Naive thymus-derived CD4-positive, alpha-beta T cell (primary cell): ENCODE measurements at places on chromosomes 7 and 10. TPM values are rescaled to one million over a fixed set of nuclear protein-coding genes. Genes with fewer than 3 reads are reported as not detected.
A peak's percentile ranks its signal among the peaks of the same experiment; 100 is the strongest.

FAM25A gene
- not detected for total RNA-seq

DMTF1 gene
- total RNA-seq: 120 TPM

LIPM gene
- total RNA-seq: not detected

CPN1 gene
- not detected for total RNA-seq

SLC26A5 gene
- total RNA-seq: not detected

ABHD11 gene
- 22.7 TPM for total RNA-seq

- H3K4me1 ChIP-seq: peaks cover 5% of the 10 kb centered on the region
- no peaks in the 10 kb centered on the region for H3K36me3 ChIP-seq
- no peak overlapping the region for H3K4me3 ChIP-seq
- DNase-seq: no peak
Measured at GRCh38 chr7:96304573-96304972, 17.3 kb downstream of the SLC25A13 start.

GRCh38 chr10:71530781-71531180 lies 134.1 kb downstream of the CDH23 start:
- no peak overlapping the region for H3K27ac ChIP-seq
- no peaks in the 10 kb centered on the region for H3K36me3 ChIP-seq
- no peak overlapping the region for H3K4me3 ChIP-seq
- H3K4me1 ChIP-seq: no peaks in the 10 kb centered on the region
- H3K27me3 ChIP-seq: no peaks in the 10 kb centered on the region

DNA sequence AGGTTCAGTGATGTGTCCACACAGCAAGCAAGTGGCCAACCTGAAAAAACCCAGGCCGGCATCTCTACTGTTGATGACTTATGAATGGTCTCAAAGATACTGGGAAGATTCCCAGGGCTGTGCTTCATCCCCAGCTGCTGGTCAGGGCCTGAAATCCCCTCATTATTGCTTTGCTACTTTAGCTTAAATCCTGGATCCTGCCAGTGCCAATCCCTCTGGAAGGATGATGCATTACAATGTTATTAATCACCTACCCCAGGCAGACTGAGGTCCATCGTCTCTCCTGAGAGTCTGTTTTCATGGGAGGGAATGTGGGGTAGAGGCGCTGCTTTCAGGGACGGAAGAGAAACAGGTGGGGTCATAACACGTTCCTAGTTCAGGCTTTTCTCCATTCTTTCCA lies 371.6 kb downstream of the RPS24 start:
- H3K27me3 ChIP-seq: no peaks in the 10 kb centered on the region
- H3K4me1 ChIP-seq: no peaks in the 10 kb centered on the region
- DNase-seq: no peak
- no peaks in the 10 kb centered on the region for H3K36me3 ChIP-seq
- no peak overlapping the region for H3K4me3 ChIP-seq

GRCh38 chr7:56115852-56116538 lies at the start of gene NUPR2:
NUPR2 (minus strand) TSS chr7:56116417; CDS start chr7:56116314, 103 bp downstream.
- DNase-seq: no peak
- no peaks in the 10 kb centered on the region for H3K27me3 ChIP-seq
- no peaks in the 10 kb centered on the region for H3K4me1 ChIP-seq
- H3K27ac ChIP-seq: no peak within 1 kb of the TSS
- H3K36me3 ChIP-seq: no peaks in the 10 kb centered on the region
- no peak within 1 kb of the TSS for H3K4me3 ChIP-seq

DNA sequence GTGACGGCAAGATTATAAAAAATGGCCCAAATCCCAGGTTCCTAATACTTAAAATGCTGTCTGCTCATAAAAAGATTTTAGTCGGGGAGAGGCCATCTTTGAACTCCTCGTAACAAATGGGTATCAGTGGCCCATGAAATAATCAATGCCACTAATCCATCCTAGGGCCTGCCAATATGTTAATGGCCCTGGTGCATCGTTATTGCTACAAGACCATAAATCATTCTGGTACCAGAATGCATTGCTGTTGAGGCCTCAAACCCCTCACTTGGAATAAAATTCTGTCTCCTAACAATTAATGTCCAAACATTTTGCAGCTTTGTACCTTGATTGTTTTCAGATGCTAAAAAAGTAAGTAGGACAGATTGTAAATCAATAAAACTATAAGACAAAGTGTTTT lies 290.6 kb downstream of the LRMDA start:
- no peak overlapping the region for H3K4me3 ChIP-seq
- no peak overlapping the region for H3K27ac ChIP-seq
- H3K27me3 ChIP-seq: no peaks in the 10 kb centered on the region
- no peak for DNase-seq

DNA sequence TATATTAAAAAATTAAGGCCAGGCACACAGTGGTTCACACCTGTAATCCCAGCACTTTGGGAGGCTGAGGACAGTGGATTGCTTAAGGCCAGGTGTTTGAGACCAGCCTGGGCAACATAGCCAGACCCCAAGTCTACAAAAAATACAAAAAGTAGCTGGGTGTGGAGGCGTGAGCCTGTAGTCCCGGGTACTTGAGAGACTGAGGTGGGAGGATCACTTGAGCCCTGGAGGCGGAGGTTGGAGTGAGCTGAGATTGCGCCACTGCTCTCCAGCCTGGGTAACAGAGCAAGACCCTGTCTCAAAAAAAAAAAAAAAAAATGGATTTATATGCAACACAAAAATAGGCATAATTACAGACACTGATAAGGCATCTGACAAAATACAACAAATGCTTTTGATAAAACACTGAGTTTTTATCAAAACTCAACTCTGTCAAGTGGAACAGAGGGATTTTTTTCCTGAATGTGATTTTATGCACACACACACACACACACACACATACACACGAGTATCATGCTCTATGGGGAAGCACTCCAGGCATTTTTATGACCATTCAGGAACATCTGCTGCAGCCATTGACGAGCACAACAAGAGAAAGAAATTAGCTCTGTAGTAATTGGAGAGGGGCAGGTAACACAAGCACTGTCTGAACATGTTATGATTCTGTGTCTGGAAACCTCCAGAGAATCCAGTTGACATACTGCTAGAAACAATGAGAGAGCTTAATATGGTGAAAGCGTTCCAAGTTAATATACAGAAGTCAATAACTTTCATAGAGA lies 193.1 kb downstream of the WDR37 start:
- no peak overlapping the region for H3K4me3 ChIP-seq
- H3K36me3 ChIP-seq: no peaks in the 10 kb centered on the region
- H3K4me1 ChIP-seq: peaks cover 6% of the 10 kb centered on the region
- no peak for DNase-seq

DNA sequence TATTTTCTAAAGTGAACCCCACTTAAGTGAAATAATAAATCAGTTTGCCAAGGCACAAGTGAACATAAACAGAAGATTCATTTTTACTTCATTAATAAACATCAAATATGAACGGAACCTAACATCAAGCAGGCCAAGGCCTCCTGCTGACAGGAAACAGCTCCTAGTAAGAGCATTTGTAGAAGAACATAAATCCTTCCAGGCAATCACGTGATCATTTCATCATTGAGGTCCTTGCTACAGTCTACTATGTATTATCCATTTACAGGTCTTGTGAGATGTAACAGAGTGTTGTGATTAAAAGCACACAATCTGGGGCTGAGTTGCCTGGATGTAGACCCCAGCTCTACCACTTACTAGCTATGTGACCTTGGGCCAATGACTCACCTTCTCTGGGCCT lies 70.6 kb downstream of the CALD1 start:
- H3K36me3 ChIP-seq: no peaks in the 10 kb centered on the region
- H3K4me3 ChIP-seq: no peak overlapping the region
- H3K27me3 ChIP-seq: no peaks in the 10 kb centered on the region
- no peak for DNase-seq
- H3K27ac ChIP-seq: no peak overlapping the region
- H3K4me1 ChIP-seq: no peaks in the 10 kb centered on the region

GRCh38 chr7:69693042-69693441 lies 94.8 kb downstream of the AUTS2 start:
- no peak for DNase-seq
- no peak overlapping the region for H3K4me3 ChIP-seq
- H3K27ac ChIP-seq: no peak overlapping the region
- no peaks in the 10 kb centered on the region for H3K27me3 ChIP-seq
- H3K4me1 ChIP-seq: peaks cover 17% of the 10 kb centered on the region
- no peaks in the 10 kb centered on the region for H3K36me3 ChIP-seq

- no peak overlapping the region for H3K27ac ChIP-seq
- H3K27me3 ChIP-seq: no peaks in the 10 kb centered on the region
- H3K36me3 ChIP-seq: no peaks in the 10 kb centered on the region
- no peak for DNase-seq
Measured at GRCh38 chr7:80060218-80060806, 74.3 kb upstream of the GNAI1 start.

DNA sequence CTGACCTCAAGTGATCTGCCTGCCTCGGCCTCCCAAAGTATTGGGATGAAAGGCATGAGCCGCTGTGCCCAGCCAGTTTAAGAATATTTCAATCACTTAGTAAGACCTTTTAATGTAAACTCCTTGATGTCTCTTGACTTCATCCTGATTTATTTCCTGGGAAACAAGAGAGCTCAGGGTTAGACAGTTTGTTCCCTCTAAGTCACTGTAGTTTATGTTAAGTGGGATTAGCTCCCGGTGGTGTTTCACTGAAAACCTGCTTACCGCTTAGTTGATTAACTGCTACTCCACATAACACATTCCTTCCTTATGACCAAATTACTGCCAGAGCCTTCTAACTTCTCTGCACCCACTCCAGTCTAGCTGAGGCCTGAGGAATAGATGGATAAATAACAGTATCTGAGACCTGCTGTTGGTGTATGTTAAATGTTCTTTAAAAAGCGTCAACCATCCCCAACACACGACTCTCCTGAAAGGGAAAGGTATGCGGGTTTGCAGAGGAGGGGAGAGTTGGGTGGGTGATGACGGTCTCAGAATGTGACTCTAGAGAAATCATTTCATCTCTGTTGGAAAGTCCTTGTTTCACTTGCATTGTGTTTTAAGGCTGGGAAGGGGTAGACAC lies 48.7 kb downstream of the CREB3L2 start:
- no peaks in the 10 kb centered on the region for H3K4me1 ChIP-seq
- DNase-seq: no peak
- no peaks in the 10 kb centered on the region for H3K36me3 ChIP-seq
- no peak overlapping the region for H3K27ac ChIP-seq

GRCh38 chr7:100968650-100969049 lies 715 bp upstream of the MUC12 start:
- DNase-seq: no peak
- H3K4me1 ChIP-seq: peaks cover 17% of the 10 kb centered on the region
- H3K27ac ChIP-seq: no peak overlapping the region
- no peaks in the 10 kb centered on the region for H3K36me3 ChIP-seq

GRCh38 chr10:132909491-132910071 lies 32.8 kb downstream of the CFAP46 start:
- no peaks in the 10 kb centered on the region for H3K4me1 ChIP-seq
- H3K27ac ChIP-seq: no peak overlapping the region
- no peaks in the 10 kb centered on the region for H3K36me3 ChIP-seq
- H3K27me3 ChIP-seq: no peaks in the 10 kb centered on the region
- DNase-seq: no peak
- no peak overlapping the region for H3K4me3 ChIP-seq

DNA sequence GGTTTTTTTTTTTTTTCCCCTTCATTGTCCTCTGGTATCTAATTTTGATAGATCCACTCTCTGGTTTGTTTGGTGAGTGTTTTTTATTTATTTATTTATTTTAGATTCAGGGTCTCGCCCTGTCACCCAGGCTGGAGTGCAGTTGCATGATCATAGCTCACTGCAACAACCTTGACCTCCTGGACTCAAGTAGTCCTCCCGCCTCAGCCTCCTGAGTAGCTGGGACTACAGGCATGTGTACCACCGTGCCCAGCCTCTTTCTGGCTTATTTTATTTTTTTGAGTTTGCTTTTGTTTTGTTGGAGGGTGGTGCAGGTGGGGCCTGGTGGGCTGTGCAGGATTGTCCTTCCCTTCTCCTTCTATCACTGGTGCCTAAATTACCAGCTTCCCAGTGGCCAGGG lies 187.2 kb upstream of the SH2B2 start:
- no peaks in the 10 kb centered on the region for H3K27me3 ChIP-seq
- no peaks in the 10 kb centered on the region for H3K36me3 ChIP-seq
- H3K4me3 ChIP-seq: no peak overlapping the region
- no peak overlapping the region for H3K27ac ChIP-seq

DNA sequence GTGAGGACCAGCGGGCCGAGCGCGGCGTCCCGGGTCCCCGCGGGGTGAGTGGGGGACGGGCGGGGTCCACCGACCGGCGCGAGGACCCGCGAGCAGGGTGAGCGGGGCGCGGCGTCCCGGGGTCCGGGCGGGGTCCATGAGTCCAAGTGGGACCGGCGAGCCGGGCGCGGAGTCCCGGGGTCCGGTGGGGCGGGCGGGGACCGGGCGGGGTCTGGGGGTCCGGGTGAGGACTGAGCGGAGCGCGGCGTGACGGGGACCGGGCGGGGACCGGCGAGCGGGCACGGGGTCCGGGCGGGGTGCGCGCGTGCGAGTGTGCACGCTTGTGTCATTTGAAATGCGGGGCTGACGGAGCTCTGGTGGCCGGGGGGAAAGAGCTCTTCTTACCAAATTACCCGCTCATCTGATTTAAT lies 765 bp downstream of the CELF2 start:
- no peaks in the 10 kb centered on the region for H3K36me3 ChIP-seq
- peak; percentile 23 for DNase-seq
- H3K4me3 ChIP-seq: peak overlapping the region; percentile 17
- peaks cover 5% of the 10 kb centered on the region for H3K27me3 ChIP-seq
- H3K4me1 ChIP-seq: peaks cover 4% of the 10 kb centered on the region

DNA sequence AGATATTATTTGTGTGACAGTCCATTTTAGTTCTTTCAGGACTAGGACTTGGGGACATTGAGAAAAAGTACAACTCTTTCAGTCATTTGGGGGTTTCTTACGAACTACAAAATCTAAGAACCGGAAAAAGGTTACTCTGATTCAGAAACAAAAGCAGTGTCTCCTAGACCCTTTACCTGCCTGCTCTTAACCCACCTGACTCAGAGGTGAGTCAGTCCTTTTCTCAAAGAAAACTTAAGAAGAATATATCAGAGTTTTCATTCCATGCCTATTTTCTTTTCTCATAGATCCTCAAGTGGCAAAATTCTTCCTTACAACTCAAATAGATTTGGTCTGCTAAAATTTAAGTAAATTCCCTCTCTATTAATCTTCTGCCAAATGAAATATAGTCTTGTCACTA lies 114.9 kb upstream of the PTN start:
- no peaks in the 10 kb centered on the region for H3K36me3 ChIP-seq
- no peaks in the 10 kb centered on the region for H3K4me1 ChIP-seq
- no peak overlapping the region for H3K27ac ChIP-seq
- H3K4me3 ChIP-seq: no peak overlapping the region
- H3K27me3 ChIP-seq: no peaks in the 10 kb centered on the region

- H3K4me1 ChIP-seq: peaks cover 36% of the 10 kb centered on the region
- no peak for DNase-seq
- no peaks in the 10 kb centered on the region for H3K27me3 ChIP-seq
- H3K36me3 ChIP-seq: peaks cover 22% of the 10 kb centered on the region
Measured at GRCh38 chr10:73786512-73786885, 1.1 kb downstream of the ZSWIM8 start.

GRCh38 chr7:129144095-129144833 lies at the start of gene TSPAN33:
TSPAN33 (plus strand) TSS chr7:129144707; CDS start chr7:129144981, 274 bp downstream.
- peaks cover 5% of the 10 kb centered on the region for H3K27me3 ChIP-seq
- DNase-seq: peak; percentile 45
- no peaks in the 10 kb centered on the region for H3K36me3 ChIP-seq
- peak within 1 kb of the TSS; percentile 93 for H3K4me3 ChIP-seq
- H3K27ac ChIP-seq: peak within 1 kb of the TSS; percentile 58

GRCh38 chr10:128073890-128074289 lies 52.3 kb downstream of the MKI67 start:
- H3K4me3 ChIP-seq: no peak overlapping the region
- peaks cover 19% of the 10 kb centered on the region for H3K36me3 ChIP-seq
- H3K27ac ChIP-seq: no peak overlapping the region
- H3K27me3 ChIP-seq: no peaks in the 10 kb centered on the region
- DNase-seq: no peak

- H3K27ac ChIP-seq: no peak overlapping the region
- H3K4me1 ChIP-seq: no peaks in the 10 kb centered on the region
- no peaks in the 10 kb centered on the region for H3K36me3 ChIP-seq
- no peak for DNase-seq
- no peak overlapping the region for H3K4me3 ChIP-seq
Measured at GRCh38 chr10:78541481-78542140, 507.9 kb downstream of the RPS24 start.
